ENCODE measurements at places on chromosomes 7 and 10.

DNA sequence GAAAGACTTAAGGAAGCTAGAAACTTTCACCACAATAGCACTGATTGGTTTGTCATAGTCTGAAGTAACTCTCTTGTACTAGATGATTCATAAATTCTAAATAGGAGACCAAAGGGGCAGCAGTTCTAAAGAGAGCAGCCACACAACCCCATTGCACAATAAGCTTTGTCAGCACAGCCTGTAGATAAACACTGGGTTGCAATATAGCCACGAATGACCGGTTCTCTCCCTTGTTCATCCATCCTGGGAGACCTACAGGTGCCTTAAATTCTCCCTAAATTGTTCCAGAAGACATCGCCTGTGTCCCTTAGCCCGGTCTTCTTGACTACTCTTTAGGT lies 167.0 kb downstream of the SNX13 start:
- peak; percentile 55 for DNase-seq

DNA sequence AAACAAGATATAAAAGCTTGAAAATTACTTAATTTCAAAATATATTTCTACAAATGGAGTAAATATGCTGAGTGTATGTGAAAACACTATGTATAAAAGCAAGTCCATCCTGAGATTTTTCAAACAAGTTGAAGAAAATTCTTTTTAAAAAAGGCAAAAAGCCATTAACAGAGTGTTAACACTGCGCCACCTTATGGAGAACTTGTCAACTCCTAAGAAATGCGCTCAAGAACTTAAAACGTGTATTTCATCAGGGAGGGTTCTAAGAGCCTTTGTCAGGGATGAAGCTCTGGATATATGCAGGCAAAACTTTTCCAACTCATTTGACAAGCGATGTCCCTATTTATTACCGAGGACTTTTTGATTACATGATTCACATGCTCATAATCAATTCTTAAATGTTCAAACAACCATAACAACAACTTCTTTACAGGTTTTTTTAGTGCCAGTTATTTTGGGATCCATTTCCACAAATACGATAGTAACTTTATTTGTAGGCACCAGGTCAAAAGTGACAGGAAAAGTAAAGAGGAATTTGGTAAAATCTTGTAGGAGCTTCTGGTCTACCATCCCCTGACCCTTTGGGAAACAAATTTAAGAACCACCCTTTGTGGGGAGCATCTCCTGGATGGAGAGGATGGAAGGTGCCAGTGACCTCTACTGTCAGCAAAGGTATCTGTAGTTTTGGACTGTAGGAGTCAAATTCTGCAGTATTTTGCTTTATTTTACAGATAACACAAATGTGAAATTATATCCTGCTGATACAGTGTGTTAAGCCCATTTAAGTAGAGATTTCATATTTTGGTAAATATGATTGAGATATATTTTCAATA lies 23.2 kb downstream of the CALCR start:
- peak; percentile 12 for DNase-seq

- no peak for DNase-seq
Measured at GRCh38 chr7:106124186-106124585, 12.1 kb upstream of the SYPL1 start.

DNA sequence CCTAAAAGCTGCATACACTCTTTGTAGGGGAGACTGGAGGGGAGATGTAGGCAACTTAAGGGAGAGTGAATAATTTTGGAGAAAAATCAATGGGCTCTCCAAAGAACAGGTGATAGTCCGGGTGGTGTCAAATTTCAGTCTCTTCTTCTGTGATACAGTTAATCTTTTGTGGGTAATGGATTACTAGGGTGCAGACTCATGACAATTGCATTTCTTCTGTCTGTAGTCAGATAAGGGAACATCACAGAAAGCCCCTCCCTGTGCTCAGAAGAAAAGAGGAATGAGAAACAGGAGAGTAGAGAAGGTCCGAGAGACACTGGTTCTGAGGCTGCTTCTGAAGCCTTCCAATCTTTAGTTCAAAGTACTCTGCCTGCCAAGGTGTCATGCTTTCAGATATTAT lies 1140.7 kb upstream of the LRRN3 start:
- DNase-seq: no peak

DNA sequence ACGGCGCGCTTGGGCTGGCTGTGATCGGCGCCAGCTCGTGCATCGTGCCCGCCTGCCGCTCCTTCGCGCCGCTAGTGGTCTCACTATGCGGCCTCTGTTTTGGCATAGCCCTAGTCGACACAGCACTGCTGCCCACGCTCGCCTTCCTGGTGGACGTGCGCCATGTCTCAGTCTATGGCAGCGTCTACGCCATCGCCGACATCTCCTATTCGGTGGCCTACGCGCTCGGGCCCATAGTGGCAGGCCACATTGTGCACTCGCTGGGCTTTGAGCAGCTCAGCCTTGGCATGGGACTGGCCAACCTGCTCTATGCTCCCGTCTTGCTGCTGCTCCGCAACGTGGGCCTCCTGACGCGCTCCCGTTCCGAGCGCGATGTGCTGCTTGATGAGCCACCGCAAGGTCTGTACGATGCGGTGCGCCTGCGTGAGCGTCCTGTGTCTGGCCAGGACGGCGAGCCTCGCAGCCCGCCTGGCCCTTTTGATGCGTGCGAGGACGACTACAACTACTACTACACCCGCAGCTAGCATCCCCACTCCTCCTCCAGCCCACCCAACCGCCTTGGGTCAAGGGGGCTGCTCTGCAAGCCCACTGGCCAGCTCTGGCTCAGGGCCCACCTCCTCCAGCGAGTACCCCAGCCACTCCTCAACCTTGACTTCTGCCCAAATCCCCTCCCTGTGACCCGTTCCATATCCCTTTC lies 1.9 kb downstream of the SLC18A3 start:
- no peak for DNase-seq

DNA sequence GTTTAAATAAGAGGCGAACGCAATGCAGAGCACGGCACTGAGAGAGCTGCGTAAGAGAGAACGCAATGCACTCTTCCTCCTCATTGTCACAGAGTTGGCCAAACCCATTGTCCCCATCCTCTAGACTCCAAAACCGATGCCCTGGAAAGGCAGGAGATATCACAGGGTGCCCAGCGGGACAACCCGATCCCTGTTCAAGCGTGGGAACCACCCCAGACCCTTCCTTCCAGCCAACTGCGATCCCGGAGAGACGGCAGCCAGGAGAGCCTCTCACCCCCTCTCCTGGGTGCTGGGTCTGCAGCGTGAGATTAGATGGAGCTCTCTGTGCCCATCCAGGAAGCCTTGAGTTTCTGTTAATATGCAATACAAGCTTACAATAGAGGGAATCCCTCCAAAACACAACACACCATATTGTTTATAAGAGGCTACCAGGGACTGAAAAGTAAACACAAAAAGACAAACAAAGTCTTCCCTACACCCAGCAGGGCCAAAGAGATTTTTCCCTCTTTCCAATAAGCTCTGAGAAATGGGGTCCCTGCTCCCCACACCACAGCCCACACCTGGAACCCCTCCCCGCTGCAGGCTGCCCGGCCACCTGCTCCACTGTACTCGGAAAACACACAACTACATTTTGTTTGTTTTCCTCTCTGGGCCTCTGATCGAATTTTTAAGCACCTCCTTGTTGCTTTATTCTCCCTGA lies 187.6 kb downstream of the ADARB2 start:
- no peak for DNase-seq

GRCh38 chr7:151014950-151015349 lies 9.3 kb downstream of the ATG9B start:
- no peak for DNase-seq

DNA sequence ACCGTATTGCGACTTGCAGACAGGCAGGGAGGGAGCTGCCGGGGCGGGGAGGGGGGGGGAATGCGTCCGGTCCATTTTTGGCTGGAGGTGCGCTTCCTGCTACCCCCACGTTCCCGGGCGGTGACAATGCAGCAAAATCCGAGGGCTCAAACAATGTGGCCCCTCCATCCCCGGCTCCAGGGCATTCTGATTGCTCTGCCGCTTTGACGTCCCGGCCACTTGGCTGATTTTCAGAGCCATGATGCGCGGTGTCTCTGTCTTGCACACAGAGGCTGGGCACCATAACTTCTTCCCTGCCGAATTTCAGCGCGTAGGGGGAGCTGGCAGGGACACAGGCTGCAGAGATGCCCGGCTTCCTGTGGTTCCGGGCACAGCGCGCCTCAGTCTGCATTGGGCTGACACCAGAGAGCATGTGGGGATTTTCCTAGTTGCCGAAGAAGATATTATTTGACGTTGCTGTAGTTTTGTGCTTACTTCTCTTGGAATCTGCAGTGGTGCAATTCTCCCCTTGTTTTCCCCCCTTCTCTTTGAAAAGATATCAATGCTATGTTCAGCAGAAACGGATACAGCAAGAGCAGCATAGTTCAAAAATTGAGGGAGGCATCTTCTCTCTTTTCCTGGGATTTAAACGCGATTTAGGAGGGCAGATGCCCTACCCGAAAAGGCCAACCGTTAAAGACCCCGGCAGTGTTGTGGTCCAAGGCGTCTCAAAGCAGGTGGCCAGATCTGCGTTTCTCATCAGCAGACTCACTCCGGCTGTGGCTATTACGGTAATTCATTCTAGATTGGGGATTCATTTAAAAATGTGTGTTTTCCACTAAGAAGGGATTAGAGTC lies 1.4 kb downstream of the HECW1 start:
- DNase-seq: no peak

GRCh38 chr7:39754326-39755120 lies 131.2 kb downstream of the RALA start:
- no peak for DNase-seq

DNA sequence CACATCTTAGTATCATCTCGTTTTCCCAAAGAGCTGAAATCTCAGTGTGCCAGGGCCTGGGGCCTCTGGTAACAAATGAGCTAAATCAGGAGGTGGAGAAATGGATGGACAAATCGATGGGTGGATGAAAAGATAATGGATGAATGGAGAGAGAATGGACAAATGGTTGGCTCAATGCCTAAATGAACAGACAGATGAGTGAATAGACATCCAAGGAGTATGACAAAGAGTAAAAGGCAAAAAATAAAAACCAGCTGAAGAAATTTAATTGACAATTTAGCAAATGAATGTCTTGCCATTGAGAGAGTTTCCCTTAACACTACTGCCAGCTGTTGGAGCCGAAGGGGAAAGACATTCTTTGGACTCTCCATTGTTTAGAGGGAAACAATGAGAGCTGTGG lies 8.0 kb downstream of the SYCE1 start:
- no peak for DNase-seq

- no peak for DNase-seq
Measured at GRCh38 chr7:55078465-55079372, 59.9 kb downstream of the EGFR start.

DNA sequence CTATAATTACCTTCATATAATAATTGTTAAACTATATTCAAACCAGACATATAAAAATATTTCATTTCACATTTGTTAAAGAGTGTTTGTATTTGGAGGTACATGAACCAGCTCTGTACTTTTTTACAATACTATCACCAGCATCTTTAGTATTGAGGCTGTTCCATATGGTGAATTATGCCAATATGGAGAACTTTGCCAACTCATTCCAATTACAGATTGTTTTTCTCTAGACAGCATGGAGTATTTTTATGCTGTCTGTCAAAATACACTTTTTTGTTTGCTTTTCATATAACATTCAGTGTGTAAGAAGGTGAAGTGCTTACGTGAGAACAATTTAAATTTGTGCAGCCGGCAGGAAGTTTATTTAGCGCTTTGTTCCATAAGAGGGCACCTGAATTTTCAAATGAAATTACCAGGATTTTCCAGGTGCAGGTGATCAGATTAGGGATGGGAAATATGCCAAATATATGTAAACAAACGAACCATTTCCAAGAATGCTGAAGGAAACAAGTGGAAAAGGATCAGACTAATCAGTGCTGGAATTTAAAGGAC lies 54.9 kb downstream of the SEMA3E start:
- DNase-seq: no peak

- no peak for DNase-seq
Measured at GRCh38 chr7:68680235-68680872, 917.9 kb upstream of the AUTS2 start.

DNA sequence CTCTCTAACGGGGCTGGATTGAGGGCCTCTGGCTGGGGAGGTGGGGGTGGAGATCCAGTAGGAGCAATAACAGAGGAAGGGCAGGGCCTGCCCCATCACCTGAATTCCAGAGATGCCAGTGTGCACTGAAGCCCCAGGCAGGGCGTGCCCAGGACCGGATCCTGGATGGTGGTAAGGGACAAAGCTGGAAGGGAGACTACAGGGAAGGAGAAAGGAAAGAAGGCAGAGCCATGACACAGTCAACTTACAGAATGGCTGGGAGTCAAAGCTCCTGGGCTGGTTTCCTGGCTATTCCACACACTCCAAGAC lies 666 bp downstream of the TMEM139 start:
- DNase-seq: no peak

- no peak for DNase-seq
Measured at GRCh38 chr7:135808206-135808605, 59.6 kb upstream of the FAM180A start.

DNA sequence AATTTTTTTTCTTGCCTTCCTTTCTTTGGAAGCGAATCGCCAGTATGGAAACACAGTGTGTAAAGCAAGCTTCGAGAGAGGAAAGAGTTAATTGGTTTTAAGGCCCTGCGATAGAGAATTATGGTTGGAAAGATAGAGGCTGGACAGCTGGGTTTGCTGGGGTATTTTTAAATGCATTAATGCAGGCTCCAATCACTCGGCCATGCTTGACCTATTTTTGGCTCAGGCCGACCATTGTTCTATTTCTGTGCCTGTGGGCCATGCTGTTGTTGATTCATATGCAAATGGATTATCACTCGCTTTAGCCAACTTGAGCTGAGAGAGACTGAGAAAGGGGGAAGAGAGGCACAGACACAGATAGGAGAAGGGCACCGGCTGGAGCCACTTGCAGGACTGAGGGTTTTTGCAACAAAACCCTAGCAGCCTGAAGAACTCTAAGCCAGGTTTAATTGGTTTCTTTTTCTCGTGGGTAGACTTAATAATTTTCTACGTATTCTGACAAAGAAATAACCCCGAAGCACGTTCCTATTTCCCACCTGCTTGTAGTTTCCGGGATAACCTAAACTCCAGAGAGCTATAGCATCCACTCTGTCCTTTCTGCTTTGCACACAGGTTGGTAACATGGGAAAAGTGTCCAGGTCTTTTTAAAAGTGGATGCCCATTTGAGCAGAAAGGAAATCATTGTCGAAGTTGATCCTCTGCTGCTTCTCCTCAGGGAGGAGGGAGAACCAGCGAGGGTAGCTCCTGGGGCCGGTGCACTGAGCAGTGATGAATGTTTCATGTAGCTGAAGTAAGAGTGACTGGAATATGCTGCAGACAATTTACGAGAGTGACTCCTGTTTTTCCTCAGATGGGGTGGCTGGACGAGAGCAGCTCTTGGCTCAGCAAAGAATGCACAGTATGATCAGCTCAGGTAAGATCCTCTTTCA lies at the start of gene HDAC9:
HDAC9 (plus strand) TSS at position 338 of the 929 bp plus-strand sequence; CDS start at position 892, 554 bp downstream.
- no peak for DNase-seq

GRCh38 chr7:73307436-73307835 lies 1.2 kb downstream of the NSUN5 start:
- no peak for DNase-seq

DNA sequence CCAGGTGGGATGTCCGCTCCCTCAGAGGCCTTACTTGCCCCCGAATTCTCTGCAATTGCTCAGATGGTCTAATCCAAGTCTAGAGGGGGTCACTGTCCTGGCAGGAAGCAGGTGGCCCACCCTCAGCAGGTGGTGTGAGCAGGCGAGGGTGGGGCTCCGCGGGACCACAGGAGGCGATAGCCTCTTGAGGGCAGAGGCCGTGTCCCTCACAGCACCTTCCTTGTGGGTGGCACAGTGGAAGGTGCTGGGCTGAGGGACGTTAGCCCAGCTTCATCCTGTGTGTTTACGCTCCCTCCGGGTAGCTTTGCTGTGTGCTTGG lies 38.3 kb upstream of the INPP5A start:
- no peak for DNase-seq
